ENCODE measurements at places on chromosomes 13 and 19.

- no peak for DNase-seq
These were observed 2220.8 kb upstream of the PCDH20 start for GRCh38 chr13:63636316-63636993.

GRCh38 chr13:30802953-30803478 is 67.7 kb downstream of the ALOX5AP start:
- peak; percentile 82 for DNase-seq

- DNase-seq, result no peak
These were observed 15.4 kb upstream of the SBNO2 start for GRCh38 chr19:1189419-1189818.

DNA sequence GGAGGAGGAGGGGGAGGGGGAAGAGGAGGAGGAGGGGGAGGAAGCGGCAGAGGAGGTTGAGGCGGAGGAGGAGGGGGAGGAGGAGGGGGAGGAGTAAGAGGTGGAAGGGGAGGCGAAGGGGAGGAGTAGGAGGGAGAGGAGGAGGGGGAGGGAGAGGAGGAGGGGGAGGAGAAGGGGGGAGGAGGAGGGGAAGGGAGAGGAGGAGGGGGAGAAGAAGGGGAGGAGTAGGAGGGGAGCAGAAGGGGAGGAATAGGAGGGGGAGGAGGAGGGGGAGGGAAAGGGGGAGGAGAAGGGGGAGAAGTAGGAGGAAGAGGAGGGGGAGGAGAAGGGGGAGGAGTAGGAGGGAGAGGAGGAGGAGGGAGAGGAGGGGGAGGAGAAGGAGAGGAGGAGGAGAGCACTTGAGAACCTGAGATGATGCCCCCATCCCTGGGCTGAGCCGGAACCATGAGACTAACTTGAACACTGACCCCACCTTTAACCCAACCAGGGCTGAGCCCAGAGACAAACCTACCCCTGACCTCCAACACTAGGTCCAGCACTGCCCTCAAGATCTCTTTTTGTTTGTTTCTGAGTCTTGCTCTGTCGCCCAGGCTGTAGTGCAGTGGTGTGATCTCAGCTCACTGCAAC is 12.6 kb downstream of the ABCA7 start:
- no peak for DNase-seq

DNA sequence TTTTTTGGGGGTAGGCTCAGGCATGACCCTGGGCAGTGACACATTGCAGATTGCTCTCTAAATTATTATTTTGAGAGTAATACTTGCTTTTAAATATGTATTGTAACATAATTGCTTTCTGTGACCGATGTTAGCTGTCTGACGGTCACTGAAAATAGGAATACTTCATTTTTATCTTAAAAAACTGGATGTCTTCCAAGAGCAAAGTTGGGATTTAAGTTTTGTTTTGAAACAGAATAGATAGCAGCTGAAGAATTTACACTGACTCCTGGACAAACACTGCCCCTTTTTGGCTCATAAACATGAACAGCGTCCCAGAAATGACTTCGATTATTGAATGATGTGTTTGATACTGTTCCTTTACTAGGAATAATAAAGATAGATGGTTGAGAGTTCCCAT is 535.9 kb downstream of the GPC5 start:
- DNase-seq, result no peak

DNA sequence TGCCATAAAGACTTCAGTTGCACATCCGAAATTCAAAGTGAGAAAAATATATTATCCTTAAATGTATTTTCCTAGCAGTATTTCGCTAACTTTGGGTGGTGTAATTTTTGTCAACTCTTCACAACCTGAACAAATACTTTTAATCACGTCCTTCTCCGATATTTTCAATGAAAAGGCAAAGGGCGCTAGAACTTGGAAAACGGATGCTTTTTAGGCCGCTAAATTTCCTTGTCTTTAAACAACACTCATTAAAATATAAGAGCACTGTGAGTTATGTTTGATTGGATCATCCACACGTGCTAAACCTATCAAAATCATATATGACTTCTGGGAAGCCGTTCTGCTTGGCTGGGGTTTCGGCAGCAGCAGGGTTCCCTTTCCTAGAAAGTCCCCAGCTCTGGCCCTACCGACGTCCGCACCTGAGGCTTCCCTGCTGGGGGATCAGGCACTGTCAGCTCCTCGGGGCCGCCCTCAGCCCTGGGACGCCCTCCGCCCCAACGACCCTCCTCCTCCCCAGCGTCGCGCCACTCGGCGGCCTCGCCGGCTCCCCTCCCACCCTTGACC is 462 bp upstream of the MPHOSPH8 start:
- no peak for DNase-seq

All from heart right ventricle (tissue), 16 donors.